Activated naive CD8-positive, alpha-beta T cell treated with anti-CD3 and anti-CD28 coated beads for 36 hours (primary cell): ENCODE measurements at places on chromosomes 7 and 10. TPM values are rescaled to one million over a fixed set of nuclear protein-coding genes. Genes with fewer than 3 reads are reported as not detected.

DNA sequence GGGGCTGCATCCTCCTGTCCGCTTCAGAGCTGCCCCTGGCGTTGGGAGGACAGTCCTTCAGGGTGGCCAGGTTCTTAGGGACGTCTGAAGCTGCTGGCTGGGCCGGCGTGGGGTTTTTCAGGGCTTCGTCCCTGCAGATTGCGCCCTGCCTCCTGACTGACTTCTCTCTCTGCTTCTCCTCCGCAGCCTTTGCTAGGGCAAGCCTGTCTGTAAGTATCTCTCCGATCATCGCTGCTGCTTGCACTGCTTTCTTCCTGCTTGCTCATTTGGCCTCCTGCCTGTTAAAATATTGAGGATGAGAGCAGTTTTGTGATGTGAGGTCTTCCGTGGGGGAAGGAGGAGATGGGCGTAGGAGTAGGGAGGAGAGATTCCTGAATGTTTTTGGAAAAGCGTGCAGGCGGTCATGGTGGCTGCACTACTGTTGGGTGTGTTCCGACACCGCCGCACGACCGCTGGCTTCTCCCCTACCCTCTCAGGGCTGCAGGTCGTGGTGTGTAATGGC lies 25.3 kb downstream of the PFKFB3 start:
- H3K27me3 ChIP-seq: no peaks in the 10 kb centered on the region
- DNase-seq: no peak
- peaks cover 41% of the 10 kb centered on the region for H3K36me3 ChIP-seq
- no peak overlapping the region for H3K4me3 ChIP-seq
- H3K4me1 ChIP-seq: peaks cover 7% of the 10 kb centered on the region

DNA sequence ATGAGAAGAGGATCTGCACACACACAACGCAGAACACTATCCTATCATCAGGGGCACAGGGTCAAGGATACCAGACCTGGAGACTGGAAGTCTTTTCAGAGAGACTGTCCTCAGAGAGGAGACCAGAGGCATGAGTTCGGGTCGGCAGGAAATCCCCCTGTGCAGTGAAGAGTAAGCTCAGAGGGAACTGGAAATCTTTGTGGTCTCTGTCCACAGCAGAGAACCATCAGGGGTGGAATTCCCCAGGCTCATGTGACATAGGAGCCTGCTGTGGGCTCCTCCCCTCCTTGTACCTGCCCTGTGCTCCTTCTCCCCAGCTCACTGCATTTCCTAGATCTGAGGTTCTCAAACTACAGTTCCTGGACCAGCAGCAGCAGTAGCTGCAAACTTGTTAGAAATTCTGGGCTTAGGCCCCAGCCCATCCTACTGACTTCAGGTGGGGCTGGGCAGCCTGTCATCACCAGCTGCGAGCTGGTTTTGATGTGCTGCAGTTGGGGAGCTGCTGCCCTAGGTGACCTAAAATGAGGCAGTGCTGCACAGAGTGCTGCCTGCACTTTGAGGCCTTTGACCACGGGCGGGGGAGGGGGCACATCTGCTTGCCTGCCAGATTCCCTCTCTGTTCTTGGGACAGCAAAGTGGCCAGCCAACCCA lies 2.4 kb downstream of the ZMIZ2 start:
- peak overlapping the region; percentile 89 for H3K27ac ChIP-seq
- H3K4me1 ChIP-seq: peaks cover 46% of the 10 kb centered on the region
- peak overlapping the region; percentile 82 for H3K4me3 ChIP-seq
- no peaks in the 10 kb centered on the region for H3K27me3 ChIP-seq
- DNase-seq: peak; percentile 68
- H3K36me3 ChIP-seq: peaks cover 24% of the 10 kb centered on the region

GRCh38 chr10:86260564-86260963 lies 106.0 kb downstream of the GRID1 start:
- H3K4me3 ChIP-seq: no peak overlapping the region
- H3K36me3 ChIP-seq: no peaks in the 10 kb centered on the region
- no peak overlapping the region for H3K27ac ChIP-seq
- no peak for DNase-seq
- peaks cover 3% of the 10 kb centered on the region for H3K4me1 ChIP-seq

- H3K36me3 ChIP-seq: peaks cover 39% of the 10 kb centered on the region
- DNase-seq: no peak
- no peaks in the 10 kb centered on the region for H3K27me3 ChIP-seq
- no peak overlapping the region for H3K4me3 ChIP-seq
Observed at GRCh38 chr10:112785089-112785488, 165.0 kb upstream of the TCF7L2 start.

DNA sequence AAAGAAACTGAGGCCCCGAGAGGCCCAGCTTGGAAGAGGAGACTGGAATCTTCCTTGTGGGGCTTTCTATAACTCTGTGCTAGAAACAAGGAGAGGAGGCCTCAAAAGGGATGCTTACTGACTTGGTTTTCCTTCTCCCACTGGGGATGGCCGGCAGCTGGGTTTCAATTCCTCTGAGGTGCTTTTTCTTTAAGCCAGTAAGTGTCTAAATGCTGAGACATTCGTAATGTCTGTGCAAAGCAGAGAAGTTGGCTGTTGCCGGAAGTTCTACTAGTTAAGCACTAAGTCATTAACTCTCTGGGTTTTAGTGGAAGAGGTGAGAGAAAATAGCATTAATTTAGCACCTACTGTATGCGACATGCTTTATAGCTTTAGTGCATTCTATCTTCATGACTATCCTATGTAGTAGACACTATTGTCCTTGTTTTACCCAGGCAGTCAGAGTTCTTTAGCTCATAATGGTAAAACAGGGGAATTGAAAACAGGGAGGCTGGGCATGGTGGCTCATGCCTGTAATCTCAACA lies 135.2 kb downstream of the RGS10 start:
- H3K27ac ChIP-seq: no peak overlapping the region
- H3K4me1 ChIP-seq: no peaks in the 10 kb centered on the region
- DNase-seq: no peak

DNA sequence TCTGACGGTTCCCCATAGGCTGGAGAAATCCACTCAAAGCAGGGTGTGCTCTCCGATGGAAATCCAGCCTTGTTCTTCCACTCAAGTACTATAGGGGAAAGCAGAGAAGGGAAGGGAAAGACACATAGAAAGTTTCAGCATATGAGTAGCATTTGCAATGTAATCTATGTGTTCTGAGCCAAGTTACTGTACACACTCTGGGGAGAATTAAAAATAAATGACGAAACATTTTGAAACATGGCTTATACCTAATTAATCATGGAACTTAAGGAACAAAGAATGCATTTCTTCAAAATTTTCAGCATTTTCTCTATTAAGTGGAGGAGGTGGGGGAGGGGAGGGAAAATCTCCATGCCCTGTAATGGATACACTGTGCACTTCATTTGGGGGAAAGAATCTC lies 198.1 kb upstream of the HABP2 start:
- H3K27me3 ChIP-seq: no peaks in the 10 kb centered on the region
- H3K4me1 ChIP-seq: no peaks in the 10 kb centered on the region
- H3K36me3 ChIP-seq: no peaks in the 10 kb centered on the region
- no peak overlapping the region for H3K27ac ChIP-seq
- H3K4me3 ChIP-seq: no peak overlapping the region

GRCh38 chr10:121667948-121668313 lies 69.7 kb upstream of the FGFR2 start:
- no peak for DNase-seq
- no peaks in the 10 kb centered on the region for H3K4me1 ChIP-seq
- H3K4me3 ChIP-seq: no peak overlapping the region
- H3K27me3 ChIP-seq: peaks cover 15% of the 10 kb centered on the region
- H3K27ac ChIP-seq: no peak overlapping the region

- H3K27ac ChIP-seq: no peak overlapping the region
- no peaks in the 10 kb centered on the region for H3K36me3 ChIP-seq
- H3K4me1 ChIP-seq: no peaks in the 10 kb centered on the region
- H3K4me3 ChIP-seq: no peak overlapping the region
- no peak for DNase-seq
Observed at GRCh38 chr10:69994262-69994661, 58.4 kb upstream of the MACROH2A2 start.

GDF2 gene
- total RNA-seq: not detected

KLHDC10 gene
- 15.3 TPM for total RNA-seq

ARHGEF35 gene
- total RNA-seq: 6.8 TPM
